ENCODE measurements at places on chromosomes 11 and 22.

GRCh38 chr22:27461470-27461869 is 340.1 kb downstream of the MN1 start:
- H3K27me3 ChIP-seq: no peaks in the 10 kb centered on the region
- H3K36me3 ChIP-seq: no peaks in the 10 kb centered on the region
- H3K27ac ChIP-seq: peak overlapping the region; percentile 99

- H3K4me1 ChIP-seq: no peaks in the 10 kb centered on the region
- no peak for DNase-seq
- H3K36me3 ChIP-seq: no peaks in the 10 kb centered on the region
- H3K27ac ChIP-seq: no peak overlapping the region
Observed at GRCh38 chr11:1402355-1403077, 12.8 kb downstream of the BRSK2 start.

DNA sequence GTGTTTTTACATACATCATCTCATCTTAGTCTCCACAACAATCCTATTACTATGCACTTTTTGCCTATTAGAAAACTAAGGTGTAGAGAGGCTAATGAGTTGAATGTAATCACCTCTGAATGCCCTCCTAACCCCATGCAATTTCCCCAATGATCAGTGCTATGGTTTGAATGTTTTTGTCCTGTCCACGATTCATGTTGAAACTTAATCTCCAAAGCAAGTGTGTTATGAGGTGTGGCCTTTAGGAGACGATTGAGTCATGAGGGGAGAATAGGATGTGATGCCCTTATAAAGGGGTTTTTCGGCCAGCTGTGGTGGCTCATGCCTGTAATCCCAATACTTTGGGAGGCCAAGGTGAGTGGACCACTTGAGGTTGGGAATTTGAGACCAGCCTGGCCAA is 2.0 kb upstream of the CCDC73 start:
- H3K4me3 ChIP-seq: no peak overlapping the region
- H3K27ac ChIP-seq: no peak overlapping the region
- DNase-seq: no peak
- H3K27me3 ChIP-seq: peaks cover 4% of the 10 kb centered on the region

DNA sequence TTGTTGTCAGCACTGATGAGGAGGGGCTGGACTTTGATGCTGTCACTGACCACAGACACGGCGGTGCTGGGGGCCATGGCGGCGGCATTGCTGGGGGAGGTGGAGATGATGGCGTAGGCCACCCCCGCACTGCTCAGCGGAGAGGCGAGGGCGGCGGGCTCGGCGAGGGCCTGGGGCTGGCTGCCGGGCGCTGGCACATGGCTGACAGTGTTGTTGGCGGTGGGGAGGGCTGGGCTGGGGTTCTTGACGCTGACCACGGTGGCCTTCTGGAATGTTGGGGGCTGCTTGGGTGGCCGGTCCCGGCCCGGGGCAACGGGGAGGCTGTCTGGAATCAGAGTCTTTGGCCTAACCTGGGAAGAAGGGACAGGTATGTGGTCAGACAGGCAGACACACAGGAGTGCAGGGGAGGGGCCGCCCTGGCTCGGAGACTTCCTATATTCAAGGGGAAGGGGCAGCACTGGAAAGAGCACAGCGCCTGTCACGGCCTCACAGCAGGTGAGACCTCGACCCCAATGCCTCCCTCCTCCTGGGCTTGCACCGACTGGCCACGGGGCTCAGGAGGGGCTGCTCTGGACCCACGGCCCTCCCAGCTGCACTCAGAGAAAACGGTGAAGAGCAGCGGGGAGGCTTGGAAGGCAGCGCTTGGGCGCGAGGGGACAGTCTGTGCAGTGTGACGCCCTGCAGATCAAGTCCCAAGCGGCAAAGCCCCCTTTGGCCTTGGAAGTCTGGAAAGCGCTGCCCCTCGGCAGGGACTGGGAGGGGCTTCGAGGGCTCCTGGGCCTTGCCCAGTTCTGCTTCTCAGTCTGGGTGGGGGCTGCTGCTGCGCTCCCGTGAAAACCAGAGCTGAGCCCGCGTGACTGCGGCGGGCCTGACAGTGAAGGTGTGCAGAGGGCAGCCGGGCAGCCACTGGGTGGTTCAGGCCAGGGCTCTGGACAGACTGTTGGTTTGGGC is 93.2 kb downstream of the PHF21B start:
- DNase-seq: no peak
- no peaks in the 10 kb centered on the region for H3K27me3 ChIP-seq
- no peaks in the 10 kb centered on the region for H3K4me1 ChIP-seq
- peaks cover 11% of the 10 kb centered on the region for H3K36me3 ChIP-seq
- no peak overlapping the region for H3K4me3 ChIP-seq

GRCh38 chr11:86524620-86525352 is 147.6 kb downstream of the ME3 start:
- H3K27me3 ChIP-seq: no peaks in the 10 kb centered on the region
- peaks cover 8% of the 10 kb centered on the region for H3K4me1 ChIP-seq
- no peak overlapping the region for H3K4me3 ChIP-seq
- no peak for DNase-seq
- no peak overlapping the region for H3K27ac ChIP-seq

DNA sequence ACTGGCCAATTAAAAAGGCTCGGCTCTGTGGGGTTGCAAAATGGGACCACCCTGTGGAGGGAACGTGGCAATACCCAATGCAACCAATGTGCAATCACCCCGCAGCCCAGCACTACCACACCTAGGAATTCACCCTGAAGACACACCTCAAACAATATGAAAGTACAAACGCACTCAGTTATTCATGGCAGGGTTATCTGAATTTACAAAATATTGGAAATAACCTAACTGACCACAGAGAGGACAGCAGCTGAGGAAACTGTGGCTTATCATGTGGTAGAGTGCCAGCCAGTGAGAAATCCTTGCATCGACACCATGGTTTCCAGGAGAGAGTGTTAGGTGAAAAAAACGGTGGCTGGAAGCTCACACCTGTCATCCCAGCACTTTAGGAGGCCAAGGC is 18.7 kb downstream of the ALG12 start:
- no peaks in the 10 kb centered on the region for H3K27me3 ChIP-seq
- H3K36me3 ChIP-seq: no peaks in the 10 kb centered on the region
- H3K4me1 ChIP-seq: no peaks in the 10 kb centered on the region
- no peak overlapping the region for H3K27ac ChIP-seq

DNA sequence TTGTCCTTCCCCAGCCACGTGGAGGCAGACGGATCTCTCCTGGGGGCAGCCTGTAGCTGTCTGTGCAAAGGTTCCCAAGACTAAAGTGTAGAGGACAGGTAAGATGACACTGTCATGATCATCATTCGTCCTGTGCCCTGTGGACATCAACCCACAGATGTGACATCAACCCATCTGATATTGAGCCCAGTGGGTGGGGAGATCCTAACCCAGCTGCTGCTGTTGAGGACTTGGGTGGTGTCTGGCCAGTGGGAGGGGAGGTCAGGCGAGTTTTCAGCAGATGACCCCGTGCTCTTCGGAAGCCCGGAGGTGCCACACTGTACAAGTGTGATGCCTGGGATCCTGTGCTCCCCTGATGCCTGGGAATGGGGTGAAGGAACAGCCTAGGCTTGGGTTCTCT is 1.2 kb upstream of the GAL start:
- peaks cover 64% of the 10 kb centered on the region for H3K27me3 ChIP-seq
- H3K4me1 ChIP-seq: peaks cover 9% of the 10 kb centered on the region
- no peak overlapping the region for H3K27ac ChIP-seq
- no peak overlapping the region for H3K4me3 ChIP-seq
- H3K36me3 ChIP-seq: no peaks in the 10 kb centered on the region

DNA sequence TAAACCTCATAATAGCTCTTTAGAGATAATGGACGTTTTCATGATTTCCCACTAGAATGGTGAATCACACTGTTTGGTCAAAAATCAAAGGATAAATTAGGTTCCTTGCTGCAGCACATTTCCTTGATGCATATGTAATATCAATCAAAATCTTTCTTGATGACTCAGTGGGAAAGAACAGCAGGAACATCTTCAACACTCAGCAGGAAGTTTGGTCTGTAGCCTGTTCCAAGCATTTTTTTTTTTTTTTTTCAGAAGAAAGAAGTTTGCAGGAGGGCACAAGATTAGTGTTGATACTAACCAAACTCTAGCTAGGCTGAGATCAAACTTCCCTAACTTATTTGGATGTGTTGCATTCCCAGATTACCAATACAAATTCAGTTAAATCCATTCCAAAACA is 1529.8 kb downstream of the FAM181B start:
- H3K4me3 ChIP-seq: no peak overlapping the region
- no peaks in the 10 kb centered on the region for H3K4me1 ChIP-seq
